Gastroesophageal sphincter (tissue), 4 donors: ENCODE measurements at places on chromosomes 3 and 15.
A peak's percentile ranks its signal among the peaks of the same experiment; 100 is the strongest.

DNA sequence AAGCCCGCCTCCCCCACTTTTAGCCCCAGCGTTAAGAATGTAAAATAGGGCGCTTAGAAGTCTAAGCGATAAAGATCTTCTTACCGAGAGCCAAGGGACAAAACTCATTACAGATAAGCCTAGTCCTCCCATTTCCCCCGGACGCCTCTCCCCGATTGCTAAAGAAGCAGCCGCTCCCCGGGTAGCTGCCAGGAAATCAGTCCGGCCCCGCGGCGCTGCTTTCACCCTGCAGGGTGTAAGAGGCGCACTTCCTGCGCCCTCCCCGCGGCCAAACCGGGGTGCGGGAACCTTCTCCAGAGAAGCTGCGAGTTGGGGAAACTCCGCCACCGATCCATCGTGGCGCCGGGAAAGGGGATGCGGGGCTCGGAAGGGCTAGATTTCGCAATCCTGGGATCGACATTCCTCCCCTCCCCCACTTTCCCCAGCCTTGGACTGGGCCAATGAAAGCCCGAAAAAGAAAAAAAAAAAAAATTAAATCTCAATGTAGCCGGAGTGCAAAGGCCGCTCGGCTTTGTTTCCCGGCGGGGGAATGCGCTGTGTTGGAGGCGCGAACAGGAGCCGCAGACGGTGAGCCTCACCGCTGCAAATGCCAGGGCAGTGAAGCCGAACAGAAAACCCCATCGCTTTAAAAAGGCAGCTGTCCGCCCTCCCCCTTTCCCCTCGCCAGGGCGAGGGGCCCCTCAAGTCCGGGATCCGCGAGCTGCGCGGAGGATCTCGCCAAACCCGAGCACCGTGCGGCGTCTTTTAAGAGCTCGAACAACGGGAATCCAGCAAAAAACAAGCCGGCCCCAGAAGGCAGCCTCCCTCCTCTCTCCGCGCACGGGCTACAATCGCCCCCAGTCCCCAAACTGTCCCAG lies 626 bp upstream of the PTPRG start:
- ATAC-seq: peak; percentile 48

GRCh38 chr3:169897284-169897683 lies 14.1 kb upstream of the SAMD7 start:
- ATAC-seq: no peak

- ATAC-seq: no peak
Measured at GRCh38 chr3:117633207-117633606, 923.6 kb downstream of the TUSC7 start.

DNA sequence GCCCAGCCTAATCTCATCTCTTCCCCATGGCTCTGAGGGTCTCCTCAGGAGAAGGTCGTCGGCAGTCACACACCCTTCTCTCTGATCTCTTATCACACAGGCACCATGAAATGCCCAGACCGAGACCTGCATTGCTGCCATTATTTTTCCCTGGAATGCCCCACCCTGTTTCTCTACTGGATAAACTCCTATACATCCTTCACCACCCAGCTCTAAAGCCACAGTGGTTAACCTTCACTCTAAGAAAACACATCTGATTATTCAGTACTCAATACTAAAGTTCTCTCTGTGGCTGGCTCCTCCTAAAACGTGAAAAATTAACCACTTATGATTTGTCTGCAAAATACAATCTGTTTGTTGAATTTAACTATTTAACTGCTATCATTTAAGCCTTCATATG lies 43.3 kb downstream of the RORA start:
- ATAC-seq: no peak

DNA sequence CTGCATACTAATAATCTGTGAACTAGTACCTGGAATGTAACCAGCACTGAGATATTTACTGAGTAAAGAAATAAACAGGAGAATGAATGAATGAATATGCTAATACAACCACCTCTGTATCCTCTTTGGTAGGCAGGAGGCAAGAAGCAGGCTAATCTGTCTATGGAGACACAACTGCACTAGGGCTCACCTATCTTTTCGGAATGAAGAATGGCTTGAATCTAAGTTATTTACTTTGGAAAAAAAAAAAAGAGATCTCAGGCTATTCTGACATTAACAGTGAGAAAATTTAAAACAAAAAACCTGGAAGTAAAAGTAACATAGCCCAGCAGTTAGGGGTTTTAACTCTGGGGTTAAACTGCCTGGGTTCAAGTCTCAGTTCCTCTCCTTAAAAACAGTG lies 174.2 kb downstream of the FOXP1 start:
- ATAC-seq: no peak

GRCh38 chr3:9398700-9399336 lies 1.4 kb downstream of the SETD5 start:
- ATAC-seq: no peak

DNA sequence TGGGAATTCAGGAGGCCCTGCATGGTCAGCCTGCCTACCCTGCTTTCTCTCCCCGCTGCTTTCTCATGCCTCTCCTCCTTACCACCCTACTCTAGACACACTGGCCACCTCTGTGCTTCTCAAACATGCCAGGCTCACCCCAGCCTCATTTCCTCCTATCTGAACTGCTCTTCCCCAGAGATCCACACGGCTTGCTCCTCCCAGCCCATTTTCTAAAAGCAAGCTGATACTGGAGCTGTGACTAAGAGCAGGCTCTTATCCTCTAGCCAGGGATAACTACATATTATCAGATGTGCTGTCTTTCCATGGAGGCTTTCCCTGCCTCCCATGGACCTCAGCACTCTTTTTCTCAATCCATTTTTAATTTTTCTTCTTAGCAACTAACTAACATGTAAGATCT lies 85.9 kb downstream of the BOC start:
- no peak for ATAC-seq

- ATAC-seq: no peak
Measured at GRCh38 chr3:108406063-108406660, 104.2 kb downstream of the MYH15 start.
